Inflammatory macrophage treated with lipopolysaccharide for 1 hour (primary cell): ENCODE measurements at places on chromosomes 2 and 18.

DNA sequence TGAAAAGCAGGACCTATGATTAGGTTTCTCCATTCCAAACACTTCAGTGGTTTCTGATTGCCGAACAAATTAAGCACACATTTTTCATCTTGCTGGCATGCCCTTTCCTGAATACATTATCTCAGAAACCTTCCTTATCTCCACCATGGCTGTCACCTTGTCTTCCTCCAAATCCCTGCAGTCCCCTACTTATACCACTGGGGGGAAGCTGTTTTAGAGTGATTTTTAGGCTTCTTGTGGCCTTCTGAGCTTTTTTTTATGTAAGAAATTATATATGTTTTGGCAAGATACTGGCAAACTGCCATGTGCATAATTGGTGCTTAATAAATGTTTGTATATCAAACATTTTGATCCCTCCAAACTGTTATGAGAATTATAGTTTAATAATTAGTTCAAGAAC, 229.2 kb downstream of the MYT1L start:
- DNase-seq, result peak; percentile 2

DNA sequence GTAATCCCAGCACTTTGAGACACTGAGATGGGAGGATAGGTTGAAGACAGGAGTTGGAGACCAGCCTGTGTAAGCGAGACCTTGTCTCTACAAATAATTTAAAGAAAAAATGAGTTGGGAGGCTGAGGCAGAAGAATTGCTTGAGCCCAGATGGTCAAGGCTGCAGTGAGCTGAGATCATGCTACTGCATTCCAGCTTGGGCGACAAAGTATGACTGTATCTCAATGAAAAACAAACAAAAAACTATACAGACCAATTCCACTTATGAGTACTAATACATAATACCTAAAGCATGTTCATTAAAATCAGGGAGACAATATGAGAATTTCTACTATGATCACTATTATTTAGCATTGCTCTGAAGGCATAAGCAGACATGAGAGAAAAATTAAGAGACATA, 12.6 kb downstream of the RNF149 start:
- no peak for DNase-seq

GRCh38 chr18:57771626-57772025, 31.5 kb downstream of the ATP8B1 start:
- DNase-seq, result no peak

DNA sequence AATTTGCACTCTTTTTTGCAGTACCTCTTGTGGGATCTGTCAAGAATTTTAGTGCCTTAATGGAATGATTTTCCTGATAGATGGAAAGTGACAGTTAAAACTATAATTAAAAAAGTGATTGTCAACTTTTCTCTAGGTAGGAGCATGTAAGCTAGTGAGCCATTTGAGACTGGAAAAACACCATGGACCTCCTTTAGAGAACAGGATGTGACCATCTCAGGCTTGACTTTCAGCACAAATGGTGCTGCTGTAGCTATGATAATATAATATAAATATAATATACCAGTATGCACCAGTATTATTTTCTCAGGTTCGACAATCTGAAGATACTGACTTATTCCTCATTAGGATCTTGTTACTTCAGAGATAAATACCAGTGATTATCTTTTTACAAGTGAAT, 27.8 kb downstream of the ZNF236 start:
- DNase-seq, result no peak

DNA sequence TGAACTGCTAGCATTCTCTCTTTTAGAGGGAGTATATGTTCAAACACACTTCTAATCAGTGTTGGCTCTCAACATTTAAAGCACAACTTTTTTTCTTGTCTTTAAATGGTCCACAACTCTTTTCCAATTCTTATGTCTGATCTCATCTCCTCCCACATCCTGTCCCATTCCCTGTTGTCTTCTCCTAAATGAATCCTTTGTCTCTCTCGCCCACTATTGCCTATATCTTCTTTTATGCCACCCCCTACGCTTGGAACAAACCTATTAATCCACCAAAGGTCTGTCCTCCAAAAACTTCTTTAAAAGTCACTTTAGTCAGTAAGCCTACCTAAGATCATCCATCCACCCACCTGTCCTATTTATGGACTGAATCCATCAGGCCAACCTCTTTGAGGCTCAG, 235.5 kb upstream of the SMAD7 start:
- DNase-seq, result no peak

- DNase-seq, result no peak
Observed at GRCh38 chr2:78260861-78261260, 738.7 kb upstream of the LRRTM4 start.

GRCh38 chr2:72889991-72890390, 2.8 kb downstream of the SPR start:
- DNase-seq, result no peak
